Forelimb muscle (tissue), 1 donor: ENCODE measurements at places on chromosomes 6 and 20.

DNA sequence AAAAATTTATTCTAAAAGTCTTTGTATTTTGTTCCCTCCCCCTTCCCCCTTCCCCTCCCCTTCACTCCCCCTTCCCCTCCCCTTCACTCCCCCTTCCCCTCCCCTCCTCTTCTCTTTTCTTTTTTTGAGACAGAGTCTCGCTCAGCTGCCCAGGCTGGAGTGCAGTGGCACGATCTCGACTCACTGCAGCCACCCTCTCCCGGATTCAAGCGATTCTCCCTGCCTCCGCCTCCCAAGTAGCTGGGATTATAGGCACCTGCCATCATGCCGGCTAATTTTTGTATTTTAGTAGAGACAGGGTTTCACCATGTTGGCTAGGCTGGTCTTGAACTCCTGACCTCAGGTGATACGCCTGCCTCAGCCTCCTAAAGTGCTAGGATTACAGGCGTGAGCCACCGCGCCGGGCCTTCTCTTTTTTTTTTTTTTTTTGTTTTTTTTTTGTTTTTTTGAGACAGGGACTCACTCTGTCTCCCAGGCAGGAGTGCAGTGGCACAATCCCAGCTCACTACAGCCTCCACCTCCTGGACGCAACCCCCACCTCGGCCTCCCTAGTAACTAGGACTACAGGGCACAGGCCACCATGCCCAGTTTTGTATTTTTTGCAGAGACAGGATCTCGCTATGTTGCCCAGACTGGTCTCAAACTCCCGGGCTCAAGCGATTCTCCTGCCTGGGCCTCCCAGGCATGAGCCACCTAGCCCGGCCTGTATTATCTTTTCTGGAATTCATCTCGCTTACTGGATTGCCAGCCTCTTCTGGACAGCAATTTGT lies 1.1 kb upstream of the AFG1L start:
- DNase-seq: no peak

GRCh38 chr6:134853111-134854055 lies 96.5 kb downstream of the ALDH8A1 start:
- DNase-seq: peak; percentile 14

DNA sequence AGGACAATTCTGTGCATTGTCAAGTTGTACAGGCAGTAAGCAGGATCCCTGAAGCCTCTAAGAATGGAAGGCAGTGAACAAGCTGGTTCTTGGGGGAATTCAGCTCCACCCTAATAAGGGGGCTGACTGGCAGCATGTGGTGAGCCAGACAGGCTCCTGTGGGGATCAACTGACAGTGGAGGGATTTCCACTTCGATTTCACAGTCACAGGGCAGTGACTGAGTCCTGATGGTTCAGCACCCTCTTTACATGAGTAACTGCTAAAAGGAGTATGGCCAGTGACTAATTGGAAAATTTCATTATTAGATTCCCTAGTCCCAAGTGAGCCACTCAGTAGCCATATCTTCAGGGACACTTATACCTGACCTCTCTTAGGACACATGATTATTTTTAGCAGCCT lies 78.4 kb downstream of the NDUFAF5 start:
- no peak for DNase-seq

GRCh38 chr6:109687271-109687761 lies 3.7 kb downstream of the AK9 start:
- DNase-seq: no peak

GRCh38 chr6:13272131-13273046 lies 55.9 kb downstream of the TBC1D7 start:
- no peak for DNase-seq

- no peak for DNase-seq
These were observed 15.8 kb upstream of the DEK start for GRCh38 chr6:18280084-18280483.

DNA sequence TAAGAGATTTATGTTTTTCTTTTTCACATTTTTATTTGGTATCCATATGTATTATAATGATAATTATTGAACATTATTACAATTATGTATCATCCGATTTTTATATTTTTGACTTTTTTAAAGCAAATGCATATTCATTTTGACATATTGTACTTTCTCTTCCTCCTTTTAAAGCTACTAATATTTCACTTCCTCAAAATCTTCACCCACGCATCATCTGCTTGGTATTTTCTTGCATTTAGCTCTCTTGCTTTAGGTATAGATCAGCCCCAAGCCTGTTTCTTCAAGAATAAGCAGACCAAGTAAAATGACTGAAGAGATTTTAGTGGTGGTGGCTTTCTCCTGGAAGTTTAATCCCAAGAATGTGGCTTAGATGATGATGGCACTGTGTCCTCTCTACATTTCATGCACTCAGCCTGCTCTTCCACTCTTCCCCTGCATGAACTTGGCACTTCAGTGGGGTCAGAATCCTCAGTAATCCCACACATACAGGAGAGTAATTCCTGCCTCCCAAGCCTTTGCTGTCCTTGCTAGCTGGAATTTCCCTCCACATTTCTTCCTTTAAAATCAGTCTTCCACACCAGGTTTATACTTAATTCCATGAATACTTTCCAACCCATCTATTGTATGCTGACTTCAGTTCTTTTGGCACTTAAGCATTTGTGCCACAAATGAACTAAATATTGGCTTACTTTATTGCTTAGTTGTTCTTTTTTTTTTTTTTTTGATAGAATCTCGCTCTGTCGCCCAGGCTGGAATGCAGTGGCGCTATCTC lies 8.2 kb downstream of the NCOA7 start:
- DNase-seq: no peak

DNA sequence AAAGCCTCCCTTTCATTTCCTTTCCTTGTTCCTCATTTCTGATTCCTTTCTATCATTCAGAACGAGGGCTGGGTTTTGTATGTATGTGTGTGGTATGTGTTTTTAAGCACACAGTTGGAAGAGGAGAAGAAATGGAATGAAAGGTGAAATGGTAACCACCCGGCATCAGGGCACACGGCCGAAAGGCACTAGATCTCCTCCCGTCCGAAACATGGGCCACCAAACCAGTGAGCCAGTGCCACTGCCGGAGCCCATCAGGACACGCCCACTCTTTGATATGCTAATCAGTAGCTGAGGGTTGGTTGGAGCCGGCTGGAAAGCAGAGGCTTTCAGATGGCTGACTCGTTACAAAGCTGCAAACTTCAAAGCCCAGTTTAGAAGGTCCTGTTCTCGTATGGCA lies 228.6 kb upstream of the JARID2 start:
- no peak for DNase-seq

- DNase-seq: no peak
These were observed 128.1 kb upstream of the STMND1 start for GRCh38 chr6:16973545-16974386.

- DNase-seq: no peak
These were observed 213.9 kb downstream of the SOX4 start for GRCh38 chr6:21807299-21808044.

GRCh38 chr6:135586388-135586787 lies 88.8 kb upstream of the AHI1 start:
- DNase-seq: no peak

DNA sequence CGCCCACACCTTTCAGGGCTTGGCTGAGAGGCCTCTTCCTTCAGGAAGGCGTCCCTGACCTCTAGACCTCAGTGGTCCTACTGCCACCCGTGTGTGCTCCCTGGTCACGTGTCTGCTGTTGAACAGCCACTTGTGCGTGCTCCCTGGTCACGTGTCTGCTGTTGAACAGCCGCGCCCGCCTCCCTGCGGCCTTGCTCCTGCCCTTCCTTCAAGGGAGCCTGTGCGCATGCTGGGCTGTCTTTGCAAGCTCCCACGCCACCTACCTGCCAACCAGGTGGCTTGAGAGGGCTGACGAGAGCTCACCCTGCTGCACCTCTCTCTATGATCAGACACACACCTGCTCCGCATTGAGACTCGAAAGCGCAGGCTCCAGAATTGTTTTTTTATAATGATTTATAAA lies 179.3 kb downstream of the BMP7 start:
- no peak for DNase-seq

GRCh38 chr20:19176470-19177052 lies 35.9 kb upstream of the SLC24A3 start:
- DNase-seq: no peak

- no peak for DNase-seq
These were observed 59.5 kb downstream of the MTHFD1L start for GRCh38 chr6:150924808-150925589.

DNA sequence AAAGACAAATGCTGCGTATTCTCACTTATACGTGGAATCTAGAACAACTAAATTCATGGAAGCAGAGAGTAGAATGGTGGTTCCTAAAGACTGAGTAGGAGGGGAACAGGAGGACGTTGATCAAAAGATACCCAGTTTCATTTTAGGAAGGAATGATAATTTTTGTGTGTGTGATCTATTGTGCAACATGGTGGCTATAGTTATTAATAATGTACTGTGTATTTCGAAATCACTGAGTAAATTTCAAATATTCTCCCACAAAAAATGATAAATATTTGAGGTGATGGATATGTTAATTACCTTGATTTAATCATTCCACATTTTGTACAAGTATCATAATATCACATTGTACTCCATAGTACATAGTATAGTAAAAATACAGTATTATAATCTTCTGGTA lies 187.5 kb downstream of the MOXD1 start:
- no peak for DNase-seq

GRCh38 chr6:47278545-47278944 lies 31.2 kb downstream of the TNFRSF21 start:
- no peak for DNase-seq

GRCh38 chr20:23103284-23104018 lies 17.3 kb upstream of the CD93 start:
- no peak for DNase-seq
